ENCODE measurements at places on chromosomes 6 and 20.

DNA sequence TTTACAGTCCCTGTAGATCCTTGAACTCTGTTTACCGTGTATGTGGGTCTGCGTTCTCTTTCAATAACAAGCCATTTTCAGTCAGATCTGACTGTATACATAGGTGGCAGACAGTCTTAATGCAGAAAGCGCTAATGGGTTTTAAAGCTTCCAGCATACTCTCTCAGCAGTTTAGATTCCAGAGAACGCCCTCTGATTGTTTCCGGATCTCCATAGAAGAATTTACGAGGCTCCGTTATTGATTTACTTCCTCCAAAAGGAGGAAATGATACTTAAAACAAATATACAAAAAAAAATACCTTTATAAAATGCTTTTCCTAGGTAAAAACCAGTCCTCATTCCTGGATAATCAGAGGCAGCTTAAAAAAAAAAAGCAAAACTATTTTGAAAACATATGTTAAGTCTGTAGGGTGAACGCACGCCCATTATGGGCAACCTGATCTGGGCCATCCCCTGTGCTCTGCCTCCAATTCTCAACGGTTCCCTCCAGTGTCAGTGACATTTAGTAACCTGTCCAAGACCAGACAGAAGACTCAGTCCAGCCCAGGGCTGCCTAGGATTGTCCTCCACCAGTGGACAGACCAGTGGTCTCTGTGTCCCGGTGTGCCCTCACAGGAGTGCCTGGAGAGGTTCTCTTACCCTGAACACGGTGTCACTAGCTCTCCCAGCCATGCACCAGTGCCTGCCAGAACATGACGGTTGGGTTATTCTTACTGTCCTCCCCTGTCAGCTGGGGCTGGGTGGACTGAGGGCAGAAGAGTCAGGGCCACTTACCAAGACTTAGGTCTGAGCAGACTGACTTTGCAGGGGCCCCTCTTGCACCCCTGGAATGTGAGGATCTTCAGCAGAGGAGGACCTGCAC is 217.3 kb downstream of the ARID1B start:
- no peak for DNase-seq

- no peak for DNase-seq
These were observed 41.0 kb downstream of the QKI start for GRCh38 chr6:163455552-163455951.

- no peak for DNase-seq
These were observed 868 bp downstream of the METTL24 start for GRCh38 chr6:110357298-110357663.

GRCh38 chr6:136994782-136995181 is 50.0 kb downstream of the IL20RA start:
- peak; percentile 28 for DNase-seq

- no peak for DNase-seq
These were observed 79.8 kb upstream of the OPRM1 start for GRCh38 chr6:153959276-153959675.

GRCh38 chr6:62286470-62286843 is 432 bp upstream of the KHDRBS2 start:
- DNase-seq, result peak; percentile 82

- DNase-seq, result no peak
These were observed 154.0 kb downstream of the ID4 start for GRCh38 chr6:19991176-19991575.

DNA sequence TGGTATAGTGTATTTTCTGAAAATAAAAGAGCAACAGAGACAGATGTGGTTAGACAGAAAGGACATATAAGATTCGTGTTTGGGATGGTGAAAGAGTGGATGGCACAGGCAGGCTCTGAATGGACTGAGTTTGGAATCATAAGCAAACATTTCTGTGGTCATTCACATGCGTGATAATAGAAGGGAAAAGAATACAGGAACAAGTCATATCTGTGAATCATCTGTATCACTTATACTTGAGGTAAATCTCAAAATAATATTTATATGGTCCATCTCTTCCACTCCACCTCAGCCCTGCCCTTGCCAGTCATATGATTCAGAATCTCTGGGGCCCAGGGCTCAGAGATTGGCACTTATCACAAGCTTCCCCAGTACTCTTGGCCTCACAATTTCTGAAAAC is 535.1 kb downstream of the BCKDHB start:
- no peak for DNase-seq

DNA sequence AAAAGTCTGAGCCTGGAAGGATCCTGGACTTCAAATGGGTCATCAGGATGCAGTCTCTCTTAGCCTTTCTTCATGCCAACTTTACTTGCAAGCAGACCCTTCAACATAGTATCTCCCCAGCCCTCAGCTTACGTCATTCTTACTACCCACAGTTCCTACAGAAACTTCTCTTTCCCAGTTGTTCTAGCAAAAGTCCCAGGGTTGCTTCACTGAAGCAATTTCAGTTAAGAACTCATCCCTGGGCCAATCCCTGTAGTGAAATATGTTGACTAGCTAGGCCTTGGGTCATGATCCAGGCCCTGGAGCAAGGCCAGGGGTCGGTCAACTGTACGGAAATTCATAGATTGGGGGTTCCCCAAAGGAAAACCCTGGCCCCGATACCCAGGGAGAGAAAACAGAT is 8.6 kb upstream of the FAM83D start:
- no peak for DNase-seq

DNA sequence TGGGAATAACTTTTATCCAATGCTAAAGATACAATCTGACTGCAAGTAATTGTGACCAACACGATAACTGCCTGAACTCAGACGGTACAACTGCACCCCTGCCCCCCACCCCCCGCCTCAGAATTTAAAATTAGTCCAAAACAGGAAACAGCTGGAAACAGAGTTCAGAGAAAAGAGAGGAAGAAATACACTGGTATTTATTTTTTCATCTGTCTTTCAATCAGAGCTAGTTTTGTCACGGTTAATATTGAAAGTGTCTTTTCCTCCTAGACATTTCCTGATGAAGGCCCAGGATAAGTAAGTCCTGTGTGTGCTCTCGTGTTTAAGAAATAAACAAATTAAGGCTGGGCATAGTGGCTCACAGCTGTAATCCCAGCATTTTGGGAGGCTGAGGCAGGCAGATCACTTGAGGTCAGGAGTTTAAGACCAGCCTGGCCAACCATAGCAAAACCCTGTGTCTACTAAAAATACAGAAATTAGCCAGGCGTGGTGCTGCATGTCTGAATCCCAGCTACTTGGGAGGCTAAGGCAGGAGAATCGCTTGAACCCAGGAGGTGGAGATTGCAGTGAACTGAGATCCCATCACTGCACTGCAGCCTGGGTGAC is 21.5 kb downstream of the ACSS1 start:
- no peak for DNase-seq

DNA sequence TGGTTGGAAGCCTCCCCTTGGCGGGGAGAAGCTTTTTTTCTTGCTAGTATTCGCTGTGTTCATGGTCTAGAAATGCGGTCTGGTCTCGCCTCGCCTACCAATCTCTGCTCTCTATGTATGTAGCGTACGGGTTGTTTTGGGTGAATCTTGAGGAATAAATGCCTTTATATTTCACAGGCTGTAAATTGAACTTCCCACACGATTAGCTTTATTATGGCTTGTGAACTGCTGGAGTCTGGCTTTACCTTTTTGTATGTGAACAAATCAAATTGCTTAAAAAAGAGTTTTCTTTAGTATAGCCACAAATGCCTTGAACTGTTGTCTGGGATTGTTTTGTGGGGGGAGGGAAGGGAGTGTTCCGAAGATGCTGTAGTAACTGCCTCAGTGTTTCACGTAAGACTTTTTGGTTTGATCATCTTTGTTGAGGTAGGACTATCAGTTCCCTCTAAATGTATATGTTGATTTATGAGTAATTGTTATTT is 2.2 kb downstream of the INSM1 start:
- DNase-seq, result no peak

GRCh38 chr6:31450751-31451150 is 47.2 kb upstream of the MICB start:
- DNase-seq, result no peak

DNA sequence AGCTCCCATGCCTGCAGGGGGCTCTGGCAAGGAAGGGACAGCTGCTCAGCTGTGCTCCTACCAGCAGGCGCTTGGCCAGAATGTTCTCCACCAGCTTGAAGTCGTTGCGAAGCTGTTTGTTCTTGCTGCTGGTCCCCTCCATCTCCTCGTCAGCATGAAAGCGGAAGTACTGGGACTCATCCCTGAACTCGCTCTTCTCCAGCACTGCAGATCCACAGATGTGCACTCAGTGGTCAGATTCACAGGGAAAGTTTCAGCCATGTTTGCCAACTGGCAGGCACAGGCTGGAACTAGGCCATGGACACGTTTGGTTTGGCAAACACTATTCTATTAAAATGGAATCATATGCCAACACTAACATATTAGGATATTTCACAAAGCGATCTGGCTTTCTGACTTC is 167.9 kb downstream of the PREX1 start:
- no peak for DNase-seq

DNA sequence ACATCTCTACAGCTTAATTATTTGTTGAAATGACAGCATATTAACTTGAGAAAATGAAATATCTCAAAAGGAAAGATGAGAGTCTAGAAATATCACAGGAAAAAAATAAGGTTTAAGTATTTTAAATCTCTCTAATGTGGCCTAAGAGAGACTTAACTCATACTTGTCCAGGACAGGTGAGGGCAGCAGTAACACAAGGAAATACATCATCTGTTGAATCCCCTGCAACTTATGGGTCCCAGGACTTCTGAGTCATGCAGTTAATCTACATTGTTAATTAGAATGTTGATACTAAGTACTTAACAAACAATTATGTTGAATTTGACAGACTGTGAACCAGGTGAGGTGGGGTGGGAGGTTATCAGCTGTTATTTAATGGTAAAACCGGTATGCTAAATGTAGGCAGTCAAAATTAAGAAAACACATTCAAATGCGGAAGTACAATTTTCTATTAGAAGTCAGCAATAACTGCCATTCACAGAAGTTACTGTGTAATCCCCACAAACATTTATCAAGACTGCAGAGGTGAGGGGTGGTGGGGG is 87.9 kb downstream of the CEP57L1 start:
- DNase-seq, result peak; percentile 54

DNA sequence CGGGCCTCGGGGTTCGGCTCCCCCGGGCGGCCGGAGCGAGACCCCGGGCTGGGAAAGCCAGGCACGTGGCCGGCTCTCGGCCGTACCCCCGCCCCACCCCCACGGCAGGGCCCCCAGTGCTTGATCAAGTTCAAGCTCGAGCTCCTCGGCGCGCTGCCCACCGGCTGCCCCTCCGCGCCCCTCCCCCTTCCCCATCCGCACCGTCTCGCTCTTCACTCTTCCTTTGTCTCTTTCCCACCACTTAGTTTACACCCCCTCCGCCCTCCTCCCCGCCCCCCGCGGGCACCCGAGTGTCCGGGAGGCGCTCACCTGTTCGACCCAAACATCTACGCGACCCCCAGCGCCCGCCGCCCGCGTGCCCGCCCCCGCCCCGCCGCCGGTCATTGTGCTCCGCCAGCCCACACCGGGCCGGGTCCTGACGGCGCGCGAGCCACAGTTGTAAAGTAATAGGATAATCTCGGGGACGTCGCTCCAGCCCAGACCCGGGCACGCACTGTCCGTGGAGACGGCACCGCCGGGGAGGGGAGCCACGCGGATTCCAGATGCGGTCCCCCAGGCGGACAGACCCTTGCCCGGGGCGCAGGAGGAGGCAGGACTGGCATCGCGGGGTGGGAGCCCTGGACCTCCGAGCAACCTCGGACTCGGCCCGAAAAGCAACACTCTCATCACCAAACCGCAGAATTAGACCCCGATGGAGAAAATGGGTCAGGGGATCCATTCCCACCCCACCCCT is 100.7 kb downstream of the NOL4L start:
- DNase-seq, result no peak

Data from SHP77 treated with DMSO at 0.1 percent for 48 hours (cell line).